ENCODE measurements at places on chromosomes 16 and 17.

- DNase-seq = peak; percentile 53
Observed at GRCh38 chr16:2842340-2843000, 12.4 kb downstream of the ZG16B start.

GRCh38 chr17:32962320-32962711 lies 29.3 kb upstream of the SPACA3 start:
- no peak for DNase-seq

DNA sequence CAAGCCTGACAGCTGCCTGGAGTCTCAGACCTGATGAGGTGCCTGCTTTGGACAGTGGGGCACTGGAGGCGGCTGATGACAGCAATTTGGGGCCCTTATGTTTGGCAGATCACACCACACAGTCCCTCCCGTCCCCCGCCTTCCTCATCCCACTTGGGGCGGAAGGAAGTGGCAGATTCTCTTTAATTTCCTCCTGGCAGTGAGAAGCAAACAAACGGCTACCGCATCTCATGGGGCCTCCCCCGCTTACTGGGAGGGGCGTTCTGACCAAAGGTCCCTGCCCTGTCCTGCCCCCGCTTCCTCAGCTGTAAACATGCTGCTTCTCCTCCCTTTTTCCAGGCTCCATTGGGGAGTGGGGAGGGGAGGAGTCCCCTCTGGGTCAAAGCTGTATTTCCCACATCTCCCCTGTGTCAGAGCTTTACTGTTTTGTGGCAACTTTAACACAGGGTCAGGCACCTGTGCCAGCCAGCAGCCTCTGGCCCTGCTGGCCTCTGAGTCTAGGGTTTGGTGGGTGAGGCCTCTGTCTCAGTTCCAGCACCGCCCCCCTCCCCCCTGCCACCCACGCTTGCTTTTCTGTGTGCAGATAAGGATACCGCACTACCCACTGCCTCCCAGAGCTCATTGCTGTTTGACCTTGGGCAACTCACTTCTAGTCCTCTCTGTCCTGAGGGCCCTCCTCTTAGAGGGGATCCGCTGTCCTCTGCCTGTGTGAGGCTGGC lies 5.4 kb upstream of the NFATC3 start:
- peak; percentile 34 for DNase-seq

GRCh38 chr16:75273054-75273925 lies 21.9 kb upstream of the BCAR1 start:
- no peak for DNase-seq

DNA sequence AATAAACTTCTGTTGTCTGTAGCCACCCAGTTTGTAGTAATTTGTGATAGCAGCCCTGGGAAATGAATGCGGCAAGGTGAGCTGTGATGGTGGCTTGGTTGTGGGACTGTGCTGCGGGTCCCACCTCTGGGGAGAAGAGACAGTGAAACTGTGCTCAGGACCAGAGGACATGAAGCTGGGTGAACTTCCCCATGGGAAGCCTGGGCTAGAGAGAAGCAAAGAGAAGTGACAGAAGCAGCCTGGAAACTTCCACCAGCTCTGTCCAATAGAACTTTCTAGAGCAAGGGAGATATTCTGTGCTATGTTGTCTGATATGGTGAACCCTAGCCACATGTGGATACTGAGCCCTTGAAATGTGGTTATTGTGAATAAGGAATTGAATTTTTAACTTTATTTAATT lies 51.5 kb upstream of the EMP2 start:
- DNase-seq = no peak

GRCh38 chr16:4323845-4324488 lies 8.1 kb downstream of the GLIS2 start:
- peak; percentile 91 for DNase-seq

GRCh38 chr16:56849690-56850680 lies 15.0 kb upstream of the SLC12A3 start:
- no peak for DNase-seq

DNA sequence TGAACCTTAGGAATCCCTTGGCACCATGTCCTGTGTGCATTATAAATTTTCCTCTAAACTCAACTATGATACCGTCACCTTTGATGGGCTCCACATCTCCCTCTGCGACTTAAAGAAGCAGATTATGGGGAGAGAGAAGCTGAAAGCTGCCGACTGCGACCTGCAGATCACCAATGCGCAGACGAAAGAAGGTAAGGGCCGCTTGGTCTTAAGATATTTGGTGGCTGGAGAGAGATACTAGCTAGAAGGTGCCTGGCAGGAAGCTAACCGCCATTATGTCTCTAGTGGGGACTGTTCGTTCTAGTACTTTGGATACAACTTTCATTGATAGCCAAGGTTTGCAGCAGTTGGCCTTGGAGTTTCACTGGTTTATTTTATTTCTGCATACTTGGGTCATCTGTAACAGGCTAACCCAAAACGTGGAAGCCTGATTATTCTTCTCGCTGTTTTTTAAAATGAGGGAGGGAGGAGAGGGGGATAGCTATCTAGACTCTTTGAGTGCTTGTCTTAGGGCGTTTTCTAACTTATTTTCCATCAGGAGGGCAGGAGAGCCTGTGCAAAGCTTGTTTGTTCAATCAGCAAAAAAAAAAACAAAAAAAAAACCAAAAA lies 1.3 kb downstream of the RBBP6 start:
- DNase-seq = peak; percentile 10

- peak; percentile 94 for DNase-seq
Observed at GRCh38 chr16:88442727-88443576, 10.1 kb upstream of the ZFPM1 start.

DNA sequence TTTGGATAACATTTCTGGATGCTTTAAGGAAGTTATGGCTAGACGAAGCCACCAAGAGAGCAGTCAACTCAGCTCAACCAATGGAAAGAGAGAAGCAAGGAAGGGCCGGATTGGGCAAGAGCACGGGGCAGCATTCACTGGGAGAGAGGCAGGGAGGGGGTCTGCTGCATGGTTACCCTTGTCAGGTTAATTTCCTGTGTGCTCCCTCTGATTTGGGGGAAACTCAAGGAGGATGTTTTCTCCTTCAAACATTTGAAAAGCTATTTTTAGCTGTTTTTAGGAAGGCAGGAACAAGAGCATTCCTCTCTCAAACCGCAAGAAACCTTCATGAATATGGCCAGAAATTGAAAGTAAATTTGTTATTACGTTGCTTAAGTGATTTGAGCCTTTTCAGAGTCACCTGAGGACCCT lies 118.5 kb upstream of the ZFHX3 start:
- no peak for DNase-seq

DNA sequence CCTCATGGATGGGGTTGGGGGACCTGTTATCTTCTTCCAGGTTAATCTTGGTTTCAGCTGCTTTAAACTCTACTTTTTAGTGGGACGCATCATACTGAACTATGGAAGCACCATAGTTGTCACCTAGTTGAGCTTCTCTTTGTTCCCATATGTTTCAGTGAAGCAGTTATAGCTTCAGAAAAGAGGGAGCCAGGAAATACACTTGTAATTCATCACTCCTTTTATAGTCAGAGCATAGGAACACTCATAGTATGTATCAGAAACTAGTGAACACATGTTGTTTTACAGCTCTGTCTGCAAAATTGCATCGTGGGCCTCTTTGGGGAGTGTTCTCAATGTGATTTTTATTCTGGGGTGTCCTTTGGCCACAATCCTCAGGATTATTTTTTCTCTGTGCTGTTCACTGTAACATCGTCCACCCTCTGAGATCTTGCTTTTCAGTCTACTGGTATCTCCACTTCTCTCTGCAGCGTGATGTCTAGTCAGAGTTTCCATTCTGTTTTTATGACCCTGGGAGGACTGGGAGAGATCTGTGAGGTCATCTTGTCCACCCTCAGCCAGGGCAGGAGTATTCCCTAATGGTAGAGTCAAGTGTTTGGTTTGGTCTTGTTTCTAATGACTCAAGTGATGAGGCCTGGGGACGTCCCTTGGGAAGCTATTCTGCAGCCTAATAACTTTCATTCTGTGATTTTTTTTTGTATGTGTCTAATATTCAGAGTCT lies 585.4 kb downstream of the WWOX start:
- DNase-seq = peak; percentile 58

- DNase-seq = peak; percentile 71
Observed at GRCh38 chr17:8875957-8876356, 8.5 kb upstream of the PIK3R6 start.

- peak; percentile 41 for DNase-seq
Observed at GRCh38 chr16:21101631-21102420, 48.8 kb downstream of the DNAH3 start.

- peak; percentile 82 for DNase-seq
Observed at GRCh38 chr17:80724775-80725266, 180.2 kb downstream of the RPTOR start.

DNA sequence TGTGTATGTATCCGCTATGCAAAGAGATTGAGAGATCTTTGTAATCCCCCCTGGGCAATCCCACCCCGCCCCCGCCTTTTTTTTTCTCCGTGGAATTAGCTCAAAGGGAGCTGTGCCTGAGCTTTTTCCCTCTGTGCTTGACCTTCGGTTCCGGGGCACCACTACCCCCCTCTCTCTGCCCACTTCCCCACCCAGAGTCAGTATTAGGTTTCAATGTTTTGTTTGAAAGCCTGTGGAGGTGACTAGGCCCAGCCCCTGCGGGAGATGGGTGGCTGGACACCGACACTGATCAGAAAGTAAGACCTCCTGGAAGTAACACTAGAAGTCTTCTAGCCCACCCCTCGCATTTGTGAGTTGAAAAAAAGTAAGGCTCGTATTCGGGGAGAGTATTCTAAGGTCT lies 7.0 kb downstream of the CBLN1 start:
- DNase-seq = no peak

DNA sequence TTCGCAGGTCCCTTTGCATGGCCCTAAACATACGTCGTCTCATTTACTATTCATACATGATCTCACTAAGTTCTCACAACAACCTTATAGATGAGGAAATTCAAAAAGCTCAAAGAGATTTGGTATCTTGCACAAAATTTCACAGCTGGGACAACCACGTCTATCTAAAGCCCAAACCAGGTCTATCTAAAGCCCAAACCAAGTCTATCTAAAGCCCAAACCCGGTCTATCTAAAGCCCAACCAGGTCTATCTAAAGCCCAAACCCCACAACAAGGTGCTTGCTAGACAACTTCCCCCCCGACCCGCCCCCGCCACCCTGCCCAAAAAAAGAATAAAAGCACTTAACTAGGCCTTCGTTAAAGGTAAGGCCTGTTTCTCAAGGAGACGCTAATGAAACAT lies 174.9 kb downstream of the VPS53 start:
- no peak for DNase-seq

DNA sequence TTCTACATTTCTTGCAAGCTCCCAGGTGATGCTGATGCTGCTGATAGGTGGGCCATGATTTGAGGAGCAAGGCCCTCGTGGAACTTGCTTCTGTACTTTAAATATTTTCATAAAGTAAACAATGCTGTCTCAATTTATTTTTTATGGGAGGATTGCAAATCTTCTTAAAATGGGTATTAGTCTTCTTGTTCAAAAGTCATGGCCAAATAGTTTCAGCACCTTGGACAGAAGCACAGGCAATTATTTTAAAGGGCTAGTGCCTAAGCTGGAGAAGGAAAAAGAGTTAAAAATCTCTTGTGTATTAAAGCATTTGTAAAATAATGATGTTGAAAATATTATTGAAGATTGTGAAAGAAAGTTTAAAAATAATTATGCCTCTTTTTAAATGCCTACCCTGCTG lies 50.5 kb downstream of the GPR139 start:
- no peak for DNase-seq

DNA sequence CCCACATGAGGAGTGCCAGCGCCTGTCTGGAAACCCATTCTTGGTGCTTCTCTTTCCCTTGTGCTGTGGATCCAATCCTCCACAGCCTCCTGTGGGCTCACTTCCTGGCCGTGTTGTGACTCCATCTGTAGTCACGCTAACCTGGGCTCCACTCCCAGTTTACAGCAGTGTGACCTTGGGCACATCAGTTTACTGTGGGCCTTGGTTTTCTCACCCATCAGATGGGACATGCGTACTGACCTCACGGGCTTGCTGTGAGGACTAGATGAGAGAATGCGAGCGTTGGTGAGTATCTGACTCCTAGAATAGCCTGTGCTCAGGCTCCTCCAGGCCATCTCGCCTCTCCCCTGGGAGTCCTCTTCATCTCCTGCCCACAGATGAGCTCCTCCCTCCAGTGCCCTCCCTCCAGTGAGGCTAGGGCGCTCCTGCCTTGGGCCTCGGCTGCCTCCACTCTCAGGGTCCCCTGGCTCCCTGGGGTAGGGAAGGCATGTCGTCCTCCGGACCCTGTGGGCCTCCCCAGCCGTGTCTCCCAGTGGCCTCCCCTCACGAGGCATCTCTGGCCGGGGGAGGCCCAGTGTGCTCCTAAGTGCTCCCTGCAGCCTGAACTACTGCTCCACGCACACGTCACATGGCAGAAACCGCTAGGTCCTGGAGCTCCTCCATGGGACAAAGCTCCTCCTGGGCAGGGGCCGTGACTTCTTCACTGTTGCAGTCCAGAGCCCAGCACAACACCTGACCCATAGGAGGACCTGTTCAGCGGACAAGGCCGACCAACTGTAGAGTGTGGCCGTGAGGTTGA lies 5.2 kb upstream of the FOXJ1 start:
- no peak for DNase-seq

DNA sequence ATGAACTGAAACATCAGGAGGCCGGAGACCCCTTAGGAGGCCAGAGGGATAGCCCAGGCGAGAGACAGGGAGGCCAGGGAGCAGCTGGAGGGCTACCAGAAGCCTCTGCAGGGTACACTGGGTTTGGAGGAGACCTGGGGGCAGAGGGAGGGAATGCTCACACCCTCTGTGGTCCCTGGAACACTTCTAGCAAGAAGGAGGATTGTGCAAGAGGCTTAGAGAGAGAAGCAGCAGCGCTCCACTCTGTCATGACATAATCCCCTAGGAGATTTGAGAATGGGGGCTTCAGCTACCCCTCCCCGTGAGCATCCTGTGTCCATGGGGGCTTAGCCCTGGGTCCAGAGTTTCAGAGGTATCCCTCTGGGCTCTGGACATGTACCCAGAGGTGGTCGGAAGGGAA lies 15.8 kb downstream of the GPR142 start:
- DNase-seq = no peak

- DNase-seq = no peak
Observed at GRCh38 chr17:82657926-82658325, 9.7 kb upstream of the WDR45B start.

DNA sequence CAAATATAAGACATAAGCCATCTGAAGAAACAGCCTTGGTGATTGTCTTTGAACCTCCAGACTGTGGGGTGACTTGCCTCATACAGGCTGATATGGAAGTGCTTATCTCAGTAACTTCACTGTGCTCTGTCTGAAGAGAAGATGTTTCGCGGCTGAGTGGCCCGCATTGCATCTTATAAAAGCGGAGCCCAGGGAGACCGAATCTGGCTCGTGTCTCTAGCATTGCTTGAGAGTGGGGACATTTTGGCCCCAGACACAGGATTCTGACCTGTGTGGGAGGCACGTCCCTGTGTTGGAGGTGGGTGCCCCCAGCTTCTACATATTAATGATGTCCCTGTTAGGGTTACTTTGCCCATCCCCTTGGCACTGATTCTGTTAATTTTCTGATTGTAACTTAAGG lies 66.4 kb downstream of the METRNL start:
- no peak for DNase-seq

GRCh38 chr17:49508866-49509587 lies 13.9 kb downstream of the NGFR start:
- no peak for DNase-seq

- no peak for DNase-seq
Observed at GRCh38 chr17:61459939-61460718, 7.9 kb downstream of the TBX4 start.

Measured in AG20443 (cell line).